Activated CD8-positive, alpha-beta memory T cell treated with anti-CD3 and anti-CD28 coated beads for 1 hour (primary cell): ENCODE measurements at places on chromosomes 5 and 9.

GRCh38 chr9:29714860-29715259 lies 2141.6 kb upstream of the C9orf72 start:
- DNase-seq = no peak

DNA sequence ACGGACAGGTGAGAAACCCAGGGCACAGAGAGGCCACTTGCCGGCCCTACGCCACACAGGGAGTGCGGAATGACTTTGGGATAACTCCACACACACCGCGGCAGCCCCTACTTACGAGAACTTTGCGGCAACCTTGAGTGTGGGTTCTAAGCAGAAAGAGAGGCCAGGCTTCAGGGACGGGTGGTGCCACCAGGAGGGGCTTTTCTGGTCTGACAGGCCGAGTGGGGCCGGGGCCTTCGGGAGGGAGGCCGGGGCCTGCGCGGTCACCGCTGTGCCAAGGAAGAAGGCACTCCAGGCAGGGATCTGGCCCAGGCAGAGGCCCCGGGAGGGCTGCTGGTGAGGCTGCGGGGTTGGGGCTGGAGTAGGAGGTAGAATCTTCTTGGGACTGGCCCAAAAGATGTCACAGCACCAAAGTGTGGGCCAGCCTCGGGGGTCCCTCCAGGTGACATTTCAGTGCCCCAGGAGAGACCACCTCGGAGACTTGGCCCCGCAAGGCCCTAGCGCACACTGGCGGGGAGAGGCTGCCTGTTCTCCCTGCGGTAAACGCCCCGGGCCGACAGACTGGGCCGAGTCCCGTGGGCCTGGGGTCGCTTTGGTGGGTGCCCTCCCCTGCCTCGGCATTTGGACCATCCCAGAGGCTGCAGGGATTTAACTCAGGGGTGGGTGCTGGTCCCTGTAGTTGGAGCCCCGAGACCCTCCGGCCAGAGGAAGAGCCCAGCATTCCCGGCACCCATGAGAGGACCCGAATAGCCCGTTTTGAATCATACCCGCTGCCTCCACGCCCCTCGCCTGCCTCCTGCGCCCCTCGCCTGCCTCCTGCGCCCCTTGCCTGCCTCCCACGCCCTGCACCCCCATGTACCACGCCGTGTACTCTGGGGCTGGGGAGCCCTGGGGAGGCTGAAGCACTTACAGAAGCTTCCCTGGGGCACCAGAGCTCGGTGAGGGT lies 9.0 kb upstream of the RNU6ATAC start:
- DNase-seq = no peak

DNA sequence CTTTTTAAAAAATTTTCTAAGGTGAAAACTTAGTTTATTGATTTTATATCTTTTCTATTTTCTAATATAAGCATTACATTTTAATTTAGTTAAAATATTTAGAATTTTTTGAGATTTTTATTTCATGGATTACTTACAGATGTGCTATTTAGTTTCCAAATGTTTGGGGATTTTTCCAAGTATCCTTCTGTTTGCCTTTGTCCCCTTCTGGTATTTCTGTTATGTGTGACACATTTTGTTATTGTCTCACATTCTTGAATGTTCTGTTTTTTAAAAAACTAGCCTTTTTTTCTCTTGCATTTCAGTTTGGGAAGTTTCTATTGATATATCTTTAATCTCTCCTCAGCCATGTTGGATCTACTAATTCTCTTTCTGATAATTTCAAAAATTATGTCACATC lies 234.9 kb downstream of the FAM170A start:
- no peak for DNase-seq

- no peak for DNase-seq
These were observed 7.7 kb downstream of the RASGEF1C start for GRCh38 chr5:180201051-180201987.

DNA sequence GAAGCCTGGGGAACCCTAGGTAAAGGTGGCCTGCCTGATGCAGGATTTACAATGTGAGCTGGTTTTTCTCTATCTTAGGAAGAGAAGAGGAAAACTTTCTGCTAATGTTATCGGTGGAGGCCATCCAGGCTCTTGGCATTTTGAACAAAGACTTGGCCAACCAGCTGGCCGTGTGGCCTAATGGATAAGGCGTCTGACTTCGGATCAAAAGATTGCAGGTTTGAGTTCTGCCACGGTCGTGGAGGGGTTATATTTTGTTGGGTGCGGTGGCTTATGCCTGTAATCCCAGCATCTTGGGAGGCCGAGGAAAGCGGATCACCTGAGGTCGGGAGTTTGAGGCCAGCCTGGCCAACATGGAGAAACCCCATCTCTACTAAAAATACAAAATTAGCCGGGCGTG lies 9.6 kb downstream of the C9orf152 start:
- DNase-seq = no peak

DNA sequence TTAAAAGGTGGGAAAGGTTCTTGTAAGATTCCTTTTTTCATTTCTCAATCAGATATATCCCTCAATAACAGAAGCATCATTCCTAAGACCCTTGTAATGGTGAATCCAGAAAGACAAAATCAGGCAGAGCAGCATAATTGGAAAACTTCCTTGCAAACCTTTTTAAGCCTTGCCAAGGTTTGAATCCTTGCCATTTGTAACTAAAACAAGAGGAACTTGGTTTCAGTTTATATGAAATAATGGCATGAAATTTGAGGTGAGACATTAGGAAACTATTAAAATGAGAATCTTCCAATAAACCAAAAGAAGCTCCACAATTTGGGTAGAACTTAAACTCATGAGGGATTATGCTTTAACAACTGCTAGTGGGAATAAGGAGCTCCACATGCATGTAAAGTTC lies 384.7 kb upstream of the SMC2 start:
- DNase-seq = no peak
